H9 (cell line): ENCODE measurements at places on chromosomes 6 and 20.
A peak's percentile ranks its signal among the peaks of the same experiment; 100 is the strongest.

GRCh38 chr20:51061418-51062045 is 38.6 kb upstream of the KCNG1 start:
- no peak for DNase-seq

GRCh38 chr6:9186148-9186547 is 750.8 kb upstream of the SLC35B3 start:
- DNase-seq = no peak

GRCh38 chr6:142235791-142236190 is 66.0 kb upstream of the ADGRG6 start:
- no peak for DNase-seq

DNA sequence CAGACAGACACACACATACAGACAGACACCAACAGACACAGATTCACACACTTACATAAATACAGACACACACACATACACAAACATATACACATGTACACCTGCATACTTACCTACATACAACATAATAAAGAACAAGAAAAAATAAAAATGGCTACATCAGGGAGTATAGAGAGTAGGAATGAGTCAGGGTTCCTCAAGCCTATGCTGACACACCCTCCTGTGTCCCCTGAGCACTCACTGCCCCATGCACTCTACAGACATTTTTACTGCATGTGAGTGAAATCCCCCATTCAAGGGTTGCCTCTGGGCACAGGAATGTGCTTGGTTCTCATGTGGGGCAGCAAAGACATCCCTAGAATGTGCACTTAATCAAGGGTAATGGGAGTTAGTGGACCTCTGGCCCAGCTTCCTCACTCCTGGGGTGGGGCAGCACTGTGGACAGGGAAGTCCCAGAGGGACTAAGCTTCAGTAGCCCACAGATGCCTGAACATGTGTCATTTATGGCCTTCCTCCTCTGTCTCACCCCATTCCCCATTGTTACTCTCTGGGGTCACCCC is 185.9 kb upstream of the FOXA2 start:
- DNase-seq = no peak

GRCh38 chr6:87181903-87182302 is 26.5 kb downstream of the ZNF292 start:
- DNase-seq = no peak

DNA sequence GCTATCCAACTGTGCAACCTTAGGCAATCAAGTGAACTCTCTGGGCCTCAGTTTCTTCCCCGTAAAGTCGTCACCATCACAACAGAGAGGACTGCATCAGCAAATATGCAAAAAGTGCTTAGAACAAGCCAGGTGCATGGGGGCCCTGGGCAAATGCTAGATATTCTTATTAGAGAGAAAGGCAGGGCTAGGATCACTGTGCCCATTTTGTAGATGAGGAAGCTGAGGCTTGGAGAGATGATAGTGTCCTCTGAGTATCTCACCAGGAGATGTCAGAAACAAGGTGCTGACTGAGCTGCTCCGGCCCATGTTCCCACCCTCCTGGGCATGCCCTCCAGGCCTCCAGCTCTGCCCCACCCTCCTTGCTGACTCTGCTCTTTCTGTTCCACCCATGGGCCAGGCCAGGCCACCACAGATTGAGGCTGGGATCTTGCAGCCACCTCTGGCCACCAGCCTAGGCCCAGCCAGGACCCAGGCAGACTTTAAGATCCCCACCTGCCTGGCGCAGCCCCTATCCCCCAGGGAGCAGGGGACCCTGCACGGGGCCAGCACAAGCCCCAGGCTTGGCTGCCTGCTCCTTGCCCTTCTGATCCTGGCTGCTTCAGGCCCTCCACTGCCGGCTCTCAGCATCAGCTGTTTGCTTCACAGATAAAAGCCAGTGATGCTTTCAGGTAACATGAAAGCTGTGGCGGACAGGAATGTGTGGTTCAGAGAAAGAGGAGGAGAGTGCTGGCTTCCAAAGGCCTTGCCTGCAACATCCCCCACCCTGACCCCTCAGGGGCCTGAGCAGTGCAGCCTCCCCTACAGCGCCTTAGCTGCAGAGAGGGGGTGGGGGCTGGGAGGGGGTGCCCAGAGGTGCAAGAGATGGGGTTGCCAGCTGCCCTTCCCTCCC is 47.6 kb downstream of the GRM4 start:
- DNase-seq = no peak

GRCh38 chr6:83221889-83222479 is 28.8 kb downstream of the RWDD2A start:
- no peak for DNase-seq

DNA sequence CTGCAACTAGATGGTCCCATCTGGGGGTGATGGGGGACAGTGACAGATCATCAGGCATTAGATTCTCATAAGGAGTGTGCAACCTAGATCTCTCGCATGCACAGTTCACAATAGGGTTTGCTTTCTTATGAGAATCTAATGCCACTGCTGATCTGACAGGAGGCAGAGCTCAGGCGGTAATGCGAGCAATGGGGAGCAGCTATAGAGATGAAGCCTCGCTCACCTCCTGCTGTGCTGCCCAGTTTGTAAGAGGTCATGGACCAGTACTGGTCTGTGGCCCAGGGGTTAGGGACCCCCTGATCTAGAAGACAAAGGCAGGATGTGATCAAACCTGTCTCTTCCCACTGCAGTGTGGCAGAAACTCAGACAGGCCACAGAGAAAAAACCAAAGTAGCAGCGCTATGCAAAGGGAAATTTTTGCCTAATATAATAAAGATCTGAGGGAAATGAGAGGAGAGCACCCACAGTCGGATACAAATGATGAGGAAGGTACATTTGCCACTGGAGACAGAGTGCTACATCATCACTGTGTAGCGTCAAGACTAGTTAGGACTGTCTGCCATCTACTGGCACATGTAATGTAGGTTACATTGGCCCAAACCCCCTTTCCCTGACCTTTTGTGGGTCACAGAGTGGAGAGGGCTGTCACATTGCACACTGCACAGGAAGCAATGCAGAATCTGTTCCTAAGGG is 4.1 kb upstream of the LY86 start:
- no peak for DNase-seq

DNA sequence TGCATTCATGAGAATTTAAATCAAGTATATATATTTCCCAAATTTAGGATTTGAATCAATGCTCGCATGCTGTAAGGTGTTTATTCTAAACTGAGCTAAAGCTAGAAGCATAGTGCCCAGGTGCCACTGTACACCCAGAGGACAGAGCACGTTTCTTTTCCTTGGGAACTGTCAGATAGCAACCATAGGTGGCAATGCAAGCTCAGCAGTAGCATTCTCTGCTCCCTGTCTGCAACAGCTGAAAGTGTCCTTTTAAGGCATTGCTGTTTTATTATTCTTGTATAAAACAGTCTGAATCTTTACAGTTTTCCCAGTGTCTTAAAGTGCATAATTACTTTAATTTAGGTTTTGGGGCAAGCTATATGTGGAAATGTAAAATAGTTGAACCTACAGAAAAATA is 443.4 kb upstream of the MMS22L start:
- peak; percentile 39 for DNase-seq

DNA sequence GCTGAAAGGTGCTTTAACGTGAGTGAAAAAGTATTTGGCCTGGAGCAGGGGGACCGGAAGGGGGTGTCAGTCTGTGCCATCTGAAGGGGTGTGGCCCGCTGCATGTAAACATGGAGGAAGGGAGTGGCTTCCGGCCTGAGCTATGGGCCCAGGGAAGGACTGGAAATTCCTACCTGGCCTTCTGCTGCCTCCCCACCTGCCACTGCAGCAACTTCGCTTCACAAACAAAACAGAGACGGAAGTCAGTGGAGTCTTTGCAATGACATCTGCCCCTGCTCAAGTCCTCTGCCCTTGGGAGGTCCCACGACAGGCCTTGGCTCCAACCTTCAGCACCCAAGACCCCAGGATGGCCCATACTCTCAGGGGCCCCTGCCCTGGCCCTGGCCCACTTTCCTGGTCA is 28.1 kb upstream of the FOXP4 start:
- DNase-seq = peak; percentile 70

- DNase-seq = no peak
Observed at GRCh38 chr20:44064501-44065400, 122.2 kb downstream of the JPH2 start.

- no peak for DNase-seq
Observed at GRCh38 chr20:22763257-22763906, 179.0 kb upstream of the FOXA2 start.

DNA sequence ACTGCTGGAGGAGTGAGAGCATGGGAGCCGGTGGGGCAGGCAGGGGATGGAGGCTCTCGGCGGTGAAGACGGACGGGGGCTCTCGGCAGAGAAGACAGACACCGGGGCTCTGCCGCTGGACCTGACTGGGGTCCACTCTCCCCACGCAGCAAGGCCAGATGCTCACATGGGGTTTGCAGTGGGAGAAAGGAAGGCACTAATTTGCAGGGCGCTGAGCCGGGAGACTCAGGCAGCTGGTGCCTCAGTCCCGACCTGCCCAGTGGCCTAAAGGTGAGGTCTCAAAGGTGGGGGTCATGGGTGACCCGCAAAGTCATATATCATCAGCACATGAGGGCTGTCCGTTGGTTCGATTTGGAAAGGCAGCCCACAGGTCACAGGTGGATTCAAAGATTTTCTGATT is 187.3 kb downstream of the ERMARD start:
- DNase-seq = no peak

DNA sequence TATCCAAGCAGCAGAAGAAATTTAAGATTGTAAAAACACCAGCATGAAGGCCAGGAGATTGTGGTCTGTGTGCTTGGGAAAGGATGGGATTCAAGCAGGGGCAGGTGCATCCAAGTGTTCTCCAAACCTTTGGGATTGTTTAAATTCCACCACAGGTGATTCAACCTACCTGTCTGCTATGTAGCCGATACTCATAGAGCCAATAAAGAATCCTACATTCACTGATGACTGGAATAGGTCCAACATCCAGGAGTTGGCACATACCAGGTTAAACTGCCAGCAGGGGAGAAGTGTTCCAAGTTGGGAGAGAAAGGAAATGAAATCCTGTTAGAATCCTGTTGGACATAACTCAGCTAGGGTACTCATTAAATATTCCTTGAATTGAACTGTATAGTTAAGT is 2.2 kb downstream of the SLC22A2 start:
- DNase-seq = no peak

DNA sequence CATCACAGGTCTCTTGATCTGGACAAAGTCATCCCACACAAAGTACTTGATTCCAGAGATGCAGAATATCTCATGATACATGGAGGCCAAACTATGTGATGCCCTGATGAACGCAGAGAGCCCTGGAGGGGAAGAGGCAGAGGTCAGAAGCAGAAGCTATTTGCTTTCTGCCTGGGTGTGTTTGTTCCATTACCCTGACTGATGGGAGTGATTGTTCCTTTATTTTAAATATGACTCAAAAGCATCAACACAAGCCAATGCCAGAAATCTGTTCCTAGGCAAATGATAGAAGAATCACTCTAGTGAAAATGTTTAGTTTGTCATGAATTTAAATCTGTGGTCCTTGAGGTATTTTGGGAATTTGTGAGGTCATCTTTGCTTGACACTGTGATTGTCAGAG is 54.7 kb upstream of the GGTLC1 start:
- no peak for DNase-seq

- no peak for DNase-seq
Observed at GRCh38 chr6:42929821-42930360, 611 bp downstream of the CNPY3 start.

DNA sequence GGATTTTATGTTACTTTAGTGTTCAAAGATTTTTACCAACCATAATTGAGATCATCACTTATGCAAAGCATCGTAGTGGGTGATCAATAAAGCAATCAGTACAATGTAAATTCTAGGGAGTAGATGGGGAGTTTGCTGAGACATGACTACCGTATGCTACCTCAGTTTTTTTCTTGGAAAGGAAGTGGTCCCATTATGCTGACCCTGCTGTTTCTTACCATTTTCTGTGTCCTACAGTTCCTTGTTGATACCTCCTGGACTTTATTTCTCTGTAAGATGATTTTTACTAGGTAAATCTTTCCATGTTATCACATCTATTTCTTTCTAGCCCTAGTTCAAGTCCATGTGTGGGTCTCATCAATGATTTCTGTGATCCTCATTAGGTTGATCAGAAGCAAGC is 19.3 kb upstream of the NKAIN2 start:
- no peak for DNase-seq

DNA sequence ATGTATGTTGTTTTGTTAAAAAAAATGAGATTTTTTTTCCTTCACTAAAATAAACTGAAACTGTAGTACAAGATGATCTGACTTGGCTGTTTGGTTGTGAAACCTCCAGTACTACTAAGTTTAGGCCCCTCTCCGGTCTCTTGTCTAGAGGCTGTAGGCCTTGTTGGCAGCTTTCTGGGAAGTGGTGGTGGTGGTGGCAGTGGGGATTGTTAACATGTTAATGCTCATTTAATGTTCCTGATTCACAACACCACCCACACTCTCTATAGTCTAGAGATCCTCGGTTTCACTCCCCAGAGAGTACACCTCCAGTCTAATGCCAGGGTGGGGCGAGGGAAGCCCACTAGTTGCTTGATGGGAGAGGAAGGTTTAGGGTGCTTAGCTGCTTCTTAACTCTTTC is 24.1 kb downstream of the STK4 start:
- no peak for DNase-seq

GRCh38 chr6:42817907-42818306 is 36.1 kb downstream of the BICRAL start:
- DNase-seq = no peak

DNA sequence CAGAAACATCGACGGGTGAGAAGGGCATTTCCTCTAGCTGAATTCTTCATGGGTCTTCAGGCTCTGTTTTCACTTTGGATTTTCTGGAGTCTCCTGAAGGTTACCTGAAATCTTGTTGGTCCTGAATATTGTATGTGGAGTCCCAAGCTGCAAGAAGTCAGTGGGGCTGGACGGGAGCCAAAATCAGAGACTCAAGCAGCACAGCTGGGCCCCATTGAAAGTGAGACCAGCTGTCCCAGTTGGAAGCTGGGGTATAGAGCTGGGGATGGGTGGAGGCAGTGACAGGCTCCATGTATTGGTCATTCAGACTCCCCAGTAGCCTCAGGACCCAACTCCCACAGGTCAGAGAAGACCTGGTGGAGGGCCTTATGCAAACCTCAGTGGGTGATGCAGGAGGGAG is 111.3 kb upstream of the MLN start:
- no peak for DNase-seq

- peak; percentile 83 for DNase-seq
Observed at GRCh38 chr6:26103770-26104456, 16.7 kb downstream of the HFE start.

DNA sequence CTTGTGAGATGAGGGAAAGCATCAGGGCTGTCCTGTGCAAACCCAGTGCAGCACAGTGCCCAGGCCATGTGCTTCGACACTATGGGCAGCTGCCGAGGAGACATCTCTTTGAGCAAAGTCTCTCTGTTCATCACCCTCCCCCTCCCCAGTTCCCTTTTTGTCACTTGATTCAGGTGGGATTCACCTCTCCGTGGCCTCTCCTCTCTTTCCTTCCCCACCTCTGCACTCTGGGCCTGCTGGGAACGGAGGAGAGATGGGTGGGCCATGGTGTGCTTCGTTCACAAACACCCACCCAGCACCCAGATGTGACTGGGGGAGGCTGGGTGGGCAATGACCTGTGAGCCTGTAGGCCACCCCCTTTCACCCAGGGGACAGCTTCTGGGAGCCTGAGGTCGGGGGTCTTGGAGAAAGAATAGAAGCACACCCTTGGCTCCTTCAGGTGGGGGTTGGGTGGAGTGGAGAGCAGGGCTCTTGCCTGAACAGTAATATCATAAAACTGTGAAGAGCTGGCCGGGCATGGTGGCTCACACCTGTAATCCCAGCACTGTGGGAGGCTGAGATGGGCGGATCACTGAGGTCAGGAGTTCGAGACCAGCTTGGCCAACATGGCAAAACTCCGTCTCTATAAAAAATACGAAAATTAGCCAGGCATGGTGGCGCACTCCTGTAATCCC is 33.5 kb upstream of the DLGAP4 start:
- no peak for DNase-seq
